ENCODE measurements at places on chromosomes 3 and 15.

- no peak for DNase-seq
- H3K4me1 ChIP-seq = no peaks in the 10 kb centered on the region
- H3K27ac ChIP-seq = no peak overlapping the region
- H3K4me3 ChIP-seq = no peak overlapping the region
Measured at GRCh38 chr3:172034786-172035685, 4.3 kb upstream of the FNDC3B start.

DNA sequence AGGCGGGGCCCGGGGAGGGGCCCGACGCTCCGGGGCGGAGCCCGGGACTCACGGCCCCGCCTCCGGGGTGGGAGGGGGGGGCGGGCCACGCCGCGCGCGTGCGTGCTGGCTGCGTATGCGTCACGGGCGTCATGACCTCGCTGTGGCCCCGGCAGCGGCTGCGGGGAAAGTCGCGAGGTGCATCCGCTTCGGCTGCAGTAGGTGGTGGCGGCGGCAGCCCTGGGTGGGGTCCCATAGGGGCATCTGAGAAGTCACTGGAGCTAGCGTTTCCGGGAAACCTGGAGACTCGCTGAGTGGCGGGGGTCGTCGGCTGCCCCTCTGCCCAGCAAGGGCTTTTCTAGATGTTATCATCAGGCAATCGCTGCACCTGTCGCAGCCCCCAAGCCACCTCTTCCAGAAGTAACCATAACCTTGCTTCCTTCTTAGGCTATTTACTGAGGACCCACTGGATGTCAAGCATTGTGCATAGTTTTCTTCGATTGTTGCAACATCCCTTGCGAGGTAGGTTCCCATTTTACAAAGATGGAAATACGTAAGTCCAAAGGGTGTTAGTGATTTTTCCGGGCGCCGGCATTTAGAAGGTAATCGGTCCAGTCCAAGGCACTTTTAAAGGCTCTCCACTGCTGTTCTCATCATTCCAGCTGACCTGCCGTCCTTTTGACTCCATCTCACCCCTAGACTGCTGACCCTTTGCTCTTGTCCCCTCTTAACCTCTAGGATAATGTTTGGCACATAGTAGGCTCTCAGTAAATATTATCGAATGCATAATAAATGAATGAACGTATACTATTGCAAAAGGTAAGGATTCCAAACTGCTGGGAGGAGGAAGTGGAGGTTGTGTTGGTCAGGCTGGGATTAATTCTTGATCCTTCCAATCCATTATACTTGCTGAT lies at the start of gene GDPGP1:
GDPGP1 (plus strand) TSS at position 114 of the 893 bp plus-strand sequence. CDS start 6,700 bp downstream, outside the sequence.
- peak within 1 kb of the TSS; percentile 85 for H3K4me3 ChIP-seq
- H3K27ac ChIP-seq = no peak within 1 kb of the TSS
- peaks cover 9% of the 10 kb centered on the region for H3K27me3 ChIP-seq
- DNase-seq = no peak
- peaks cover 3% of the 10 kb centered on the region for H3K4me1 ChIP-seq
- H3K36me3 ChIP-seq = peaks cover 8% of the 10 kb centered on the region

GRCh38 chr3:113828600-113828999 lies 10.0 kb upstream of the GRAMD1C start:
- no peak overlapping the region for H3K27ac ChIP-seq
- H3K4me1 ChIP-seq = no peaks in the 10 kb centered on the region
- no peak overlapping the region for H3K4me3 ChIP-seq
- no peak for DNase-seq

DNA sequence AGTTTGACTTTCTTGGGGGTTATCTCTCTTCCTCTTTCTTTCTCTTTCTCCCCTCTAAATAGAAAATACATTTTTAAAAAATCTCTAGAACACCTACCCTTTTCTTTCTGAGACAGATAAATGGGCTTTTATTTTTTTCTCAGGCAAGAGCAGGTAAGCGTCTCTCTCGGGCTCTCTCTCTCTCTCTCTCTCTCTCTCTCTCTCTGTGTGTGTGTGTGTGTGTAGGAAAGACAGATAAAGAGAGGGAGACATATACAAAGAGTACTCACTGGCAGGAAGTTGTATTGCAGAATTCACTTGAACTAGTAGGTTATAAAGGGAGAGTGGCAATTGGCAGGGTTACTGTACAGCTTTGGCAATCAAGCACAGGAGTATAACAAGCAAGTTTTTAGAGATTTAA lies 118.1 kb upstream of the LSAMP start:
- DNase-seq = no peak
- no peaks in the 10 kb centered on the region for H3K27me3 ChIP-seq
- H3K27ac ChIP-seq = no peak overlapping the region
- no peaks in the 10 kb centered on the region for H3K4me1 ChIP-seq
- H3K36me3 ChIP-seq = no peaks in the 10 kb centered on the region

DNA sequence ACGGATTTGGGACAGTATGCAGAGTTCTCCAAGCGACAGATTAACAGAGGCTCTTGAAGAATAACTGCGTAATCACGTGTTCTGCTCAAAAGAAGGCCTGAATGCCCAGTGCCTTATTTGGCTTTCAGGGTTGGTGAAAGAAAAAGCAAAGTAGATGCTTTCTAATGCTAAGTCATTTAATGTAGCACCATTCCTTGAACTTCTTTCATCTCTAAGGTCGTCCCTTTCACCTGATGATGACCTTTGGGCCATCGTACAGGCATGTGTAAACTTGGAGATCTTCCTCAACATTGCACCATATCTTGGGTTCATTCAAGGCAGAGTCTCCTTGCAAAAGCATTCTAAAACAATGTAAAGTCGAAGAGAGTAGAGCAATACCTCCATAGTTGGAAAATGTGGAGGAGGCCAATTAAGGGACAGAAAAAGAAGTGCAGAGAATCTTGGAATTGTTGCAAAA lies 48.9 kb downstream of the TMEM44 start:
- H3K27me3 ChIP-seq = peaks cover 11% of the 10 kb centered on the region
- H3K27ac ChIP-seq = peak overlapping the region; percentile 99
- peaks cover 3% of the 10 kb centered on the region for H3K4me1 ChIP-seq
- no peaks in the 10 kb centered on the region for H3K36me3 ChIP-seq
- peak overlapping the region; percentile 97 for H3K4me3 ChIP-seq

- peak overlapping the region; percentile 15 for H3K27ac ChIP-seq
- DNase-seq = no peak
- H3K27me3 ChIP-seq = peaks cover 10% of the 10 kb centered on the region
- no peak overlapping the region for H3K4me3 ChIP-seq
- H3K36me3 ChIP-seq = no peaks in the 10 kb centered on the region
- H3K4me1 ChIP-seq = peaks cover 5% of the 10 kb centered on the region
Measured at GRCh38 chr15:75198560-75199356, 2.9 kb upstream of the C15orf39 start.

Measured in glutamatergic neuron (in vitro differentiated cells).